ENCODE measurements at places on chromosomes 16 and 17.

GRCh38 chr17:65660947-65661346, 99.5 kb upstream of the AXIN2 start:
- DNase-seq = no peak

GRCh38 chr16:716200-716568, 1.3 kb downstream of the METRN start:
- DNase-seq = no peak

GRCh38 chr16:18782697-18783429, 7.3 kb downstream of the RPS15A start:
- no peak for DNase-seq

DNA sequence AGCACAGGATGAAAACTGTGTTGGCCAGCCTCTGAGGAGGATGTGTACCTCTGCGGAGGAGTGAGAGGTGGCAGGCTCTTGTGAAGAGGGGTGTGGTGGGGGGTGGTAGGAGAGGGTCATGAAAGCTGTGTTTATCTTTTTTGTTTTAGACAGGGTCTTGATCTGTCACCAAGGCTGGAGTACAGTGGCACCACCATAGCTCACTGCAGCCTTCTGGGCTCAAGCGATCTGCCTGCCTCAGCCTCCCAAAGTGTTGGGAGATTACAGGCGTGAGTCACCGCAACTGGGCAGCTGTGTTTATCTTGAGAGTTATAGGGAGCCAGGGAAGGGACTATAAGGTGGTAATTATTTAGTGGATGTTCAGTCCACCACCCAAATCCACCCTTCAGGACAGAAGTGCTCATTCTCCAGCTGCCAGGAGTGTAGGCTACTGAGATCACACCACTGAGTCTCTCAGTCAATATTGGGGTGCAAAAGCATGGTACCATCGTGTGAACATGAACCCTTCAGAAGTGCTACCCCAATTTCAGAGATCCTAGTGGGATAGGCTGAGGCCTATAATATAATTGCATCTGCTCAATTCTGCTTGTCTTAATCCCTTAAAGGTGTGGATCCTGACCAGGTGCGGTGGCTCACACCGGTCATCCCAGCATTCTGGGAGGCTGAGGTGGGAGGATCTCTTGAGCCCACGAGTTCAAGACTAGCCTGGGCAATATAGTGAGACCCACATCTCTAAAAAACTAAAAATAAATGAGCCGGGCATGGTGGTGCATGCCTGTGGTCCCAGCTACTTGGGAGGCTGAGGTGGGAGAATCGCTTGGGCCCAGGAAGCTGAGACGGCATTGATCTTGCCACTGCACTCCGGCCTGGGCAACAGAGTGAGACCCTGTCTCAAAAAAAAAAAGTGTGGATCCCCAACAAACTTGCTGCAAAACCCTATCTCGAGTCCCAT, 788 bp upstream of the EXOC3L1 start:
- DNase-seq = no peak

- no peak for DNase-seq
These were observed 8.0 kb downstream of the CD300LB start for GRCh38 chr17:74523308-74523707.

DNA sequence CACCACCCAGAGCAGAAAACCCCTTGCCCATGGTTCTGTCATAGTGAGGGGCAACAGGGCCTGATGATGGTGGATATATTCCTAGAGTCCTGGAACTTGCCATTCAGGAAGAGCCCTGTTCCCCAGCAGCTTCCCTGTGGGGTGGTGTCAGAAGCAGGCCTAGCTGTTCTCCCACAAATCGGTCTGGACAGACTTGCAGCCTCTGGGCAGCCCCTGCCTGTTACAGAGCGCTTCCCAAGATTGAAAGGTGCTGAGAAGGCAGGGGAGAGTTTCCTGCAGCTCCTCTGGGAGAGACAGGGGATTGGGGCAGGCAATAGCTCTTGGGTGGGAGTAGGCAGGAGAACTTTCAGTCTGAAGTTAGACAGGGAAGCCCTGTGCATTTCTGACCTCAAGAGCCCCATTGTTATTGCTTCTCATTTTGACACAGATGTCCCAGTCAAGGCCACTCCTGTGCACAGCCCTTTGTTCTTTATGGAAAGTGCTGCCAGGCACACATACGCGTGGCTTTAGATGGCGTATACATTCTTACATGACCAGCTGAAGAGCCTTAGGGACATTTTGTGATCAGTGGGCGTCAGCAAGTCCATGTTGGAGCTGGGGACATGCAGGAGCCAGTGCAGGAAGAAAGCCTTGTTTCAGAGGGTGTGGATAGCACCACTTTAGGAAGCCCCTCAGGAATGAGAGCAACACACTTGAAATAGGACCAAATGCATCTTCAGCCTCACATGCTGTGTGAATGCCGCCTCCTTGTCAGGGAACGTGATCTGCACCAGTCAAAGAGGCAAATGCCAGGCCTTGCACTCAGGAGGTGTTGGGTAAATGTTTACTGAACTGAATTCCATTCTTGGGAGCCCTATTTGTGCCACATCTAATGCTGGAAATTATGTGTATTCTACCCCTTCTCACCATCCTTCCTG, 67.5 kb downstream of the GNAO1 start:
- no peak for DNase-seq

- DNase-seq = no peak
These were observed 52.3 kb upstream of the HNF1B start for GRCh38 chr17:37797206-37797605.

Data from GOT3 (cell line).